ENCODE measurements at places on chromosomes 16 and 17.

DNA sequence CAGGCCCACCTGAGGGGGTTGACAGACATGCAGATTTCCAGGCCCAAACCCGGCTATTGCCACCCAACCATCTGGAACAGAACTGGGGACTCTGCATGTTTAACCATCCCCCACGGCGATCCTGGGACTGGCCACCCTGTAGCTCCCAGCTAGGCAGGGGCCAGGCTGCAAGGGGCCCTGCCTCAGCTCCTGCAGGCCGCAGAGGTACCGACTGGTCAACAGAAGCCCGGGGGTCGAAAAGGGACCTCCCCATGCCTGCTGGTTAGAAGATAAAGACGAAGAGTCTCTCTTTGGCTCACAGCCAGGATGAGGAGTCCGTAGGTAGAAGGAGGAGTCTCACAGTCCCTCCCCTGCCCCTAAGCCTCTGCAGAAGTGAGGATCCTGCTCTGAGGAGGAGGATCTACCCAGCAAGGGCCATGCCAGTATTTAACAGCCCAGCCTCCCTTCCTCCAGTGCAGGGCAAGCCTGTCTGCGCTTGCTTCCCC is 223.4 kb upstream of the TNRC6C start:
- DNase-seq: no peak

DNA sequence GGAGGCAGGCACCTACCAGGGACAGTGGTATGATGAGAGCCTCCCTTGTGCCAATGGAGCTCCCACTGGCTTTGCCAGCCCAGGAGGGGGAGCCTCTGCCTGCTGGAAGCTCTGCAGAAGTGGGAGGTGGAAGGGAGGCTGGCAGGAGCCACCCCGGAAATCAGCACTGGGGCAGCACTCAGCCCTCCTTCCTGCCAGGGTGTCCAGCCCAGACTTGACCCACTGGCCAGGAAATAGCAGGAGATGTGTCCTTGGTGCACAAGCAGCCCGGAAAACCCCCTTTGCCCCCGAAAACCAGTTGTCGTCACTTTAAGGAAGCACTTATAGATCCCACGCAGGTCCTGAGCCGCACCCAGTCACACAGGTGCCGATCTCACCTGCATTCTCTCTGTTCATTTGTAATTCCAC is 49.3 kb upstream of the CACNG4 start:
- no peak for DNase-seq

GRCh38 chr16:29961479-29962343 is at the start of gene TMEM219:
Gene TMEM219, plus strand, starts transcription at chr16:29962079. Its CDS starts 1,065 bp downstream, at chr16:29963144.
- DNase-seq: peak; percentile 93

GRCh38 chr16:75841517-75841916 is 115.2 kb upstream of the CPHXL start:
- DNase-seq: no peak

- no peak for DNase-seq
These were observed 376.4 kb downstream of the SLC39A11 start for GRCh38 chr17:72715906-72716572.

DNA sequence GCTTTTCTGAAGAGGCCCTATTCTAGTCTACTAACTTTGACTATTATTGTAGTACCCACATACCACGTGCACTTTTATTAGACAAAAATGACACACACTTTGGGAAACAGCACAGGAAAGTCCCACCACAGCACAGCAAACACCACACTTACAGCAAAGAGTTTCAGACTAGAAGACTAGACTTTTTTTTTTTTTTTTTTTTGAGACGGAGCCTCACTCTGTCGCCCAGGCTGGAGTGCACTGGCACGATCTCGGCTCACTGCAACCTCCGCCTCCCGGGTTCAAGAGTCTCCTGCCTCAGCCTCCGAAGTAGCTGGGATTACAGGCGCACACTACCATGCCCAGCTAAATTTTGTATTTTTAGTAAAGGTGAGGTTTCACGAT is 20.1 kb downstream of the YWHAE start:
- peak; percentile 14 for DNase-seq

DNA sequence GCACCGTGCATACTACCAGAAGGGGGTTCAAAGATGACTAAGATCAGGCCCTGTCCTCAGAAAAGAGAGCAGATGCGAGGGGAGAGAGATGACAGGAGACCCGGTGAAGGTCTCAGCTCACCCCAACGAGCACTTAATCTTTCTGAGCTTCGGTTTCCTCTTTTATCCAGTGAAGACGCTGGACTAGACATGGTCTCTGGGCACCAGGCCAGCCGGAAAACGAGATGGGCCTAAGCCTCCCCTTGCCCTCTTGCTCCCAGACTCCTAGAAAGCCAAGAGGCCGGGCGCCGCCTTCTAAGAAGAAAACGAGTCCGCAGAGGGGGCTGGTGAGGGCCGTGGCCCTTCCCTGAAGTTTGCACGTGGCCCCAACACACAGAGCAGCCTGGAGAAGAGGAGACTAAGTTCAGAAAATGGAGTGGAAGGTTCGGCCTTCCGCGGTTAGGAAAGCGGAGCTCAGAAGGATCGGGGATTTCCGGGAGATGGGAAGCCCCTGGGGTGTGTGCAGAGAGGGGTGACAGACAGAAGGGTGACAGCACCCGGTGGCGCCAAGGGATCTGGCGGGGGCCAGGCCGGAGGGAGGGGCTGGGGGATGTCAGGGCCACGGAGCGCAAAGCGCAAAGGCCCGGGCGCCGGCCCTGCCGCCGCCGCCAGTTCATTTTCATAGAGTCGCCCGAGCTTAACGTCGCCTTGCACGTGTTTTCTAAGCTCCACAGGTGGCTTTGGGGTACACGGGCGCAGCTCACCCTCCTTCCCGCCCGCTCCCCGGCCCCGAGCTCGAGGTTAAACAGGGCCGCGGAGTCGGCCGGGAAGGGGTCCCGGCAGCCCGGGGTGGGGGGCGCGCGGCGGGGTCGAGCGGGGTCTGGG is 42.1 kb upstream of the BHLHA9 start:
- peak; percentile 55 for DNase-seq

GRCh38 chr16:4695473-4696171 is 2.3 kb downstream of the NUDT16L1 start:
- no peak for DNase-seq

- DNase-seq: no peak
These were observed 39.1 kb downstream of the PSME3IP1 start for GRCh38 chr16:57146735-57147134.

DNA sequence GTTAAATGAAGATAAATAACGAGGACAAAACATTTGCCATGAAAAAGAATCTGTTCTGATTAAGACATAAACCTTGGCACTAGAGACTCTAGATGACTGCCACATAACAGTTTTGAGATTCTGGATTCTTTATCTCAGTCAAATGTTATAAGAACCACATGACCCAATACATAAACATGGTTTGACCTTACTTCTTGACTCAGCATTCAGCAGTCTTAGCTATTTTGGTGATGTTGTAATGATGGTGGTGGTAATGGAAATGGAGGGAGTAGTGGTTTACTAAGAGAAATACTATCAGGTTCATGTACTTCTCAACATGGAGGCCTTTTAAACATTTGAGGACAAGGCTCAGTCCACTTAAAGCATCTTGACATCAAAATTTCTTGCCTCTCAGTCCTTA is 925.4 kb downstream of the CDH11 start:
- DNase-seq: no peak

- DNase-seq: no peak
These were observed 615 bp downstream of the PRPSAP1 start for GRCh38 chr17:76353004-76353598.

GRCh38 chr16:66220702-66221101 is 145.8 kb upstream of the CDH5 start:
- no peak for DNase-seq

DNA sequence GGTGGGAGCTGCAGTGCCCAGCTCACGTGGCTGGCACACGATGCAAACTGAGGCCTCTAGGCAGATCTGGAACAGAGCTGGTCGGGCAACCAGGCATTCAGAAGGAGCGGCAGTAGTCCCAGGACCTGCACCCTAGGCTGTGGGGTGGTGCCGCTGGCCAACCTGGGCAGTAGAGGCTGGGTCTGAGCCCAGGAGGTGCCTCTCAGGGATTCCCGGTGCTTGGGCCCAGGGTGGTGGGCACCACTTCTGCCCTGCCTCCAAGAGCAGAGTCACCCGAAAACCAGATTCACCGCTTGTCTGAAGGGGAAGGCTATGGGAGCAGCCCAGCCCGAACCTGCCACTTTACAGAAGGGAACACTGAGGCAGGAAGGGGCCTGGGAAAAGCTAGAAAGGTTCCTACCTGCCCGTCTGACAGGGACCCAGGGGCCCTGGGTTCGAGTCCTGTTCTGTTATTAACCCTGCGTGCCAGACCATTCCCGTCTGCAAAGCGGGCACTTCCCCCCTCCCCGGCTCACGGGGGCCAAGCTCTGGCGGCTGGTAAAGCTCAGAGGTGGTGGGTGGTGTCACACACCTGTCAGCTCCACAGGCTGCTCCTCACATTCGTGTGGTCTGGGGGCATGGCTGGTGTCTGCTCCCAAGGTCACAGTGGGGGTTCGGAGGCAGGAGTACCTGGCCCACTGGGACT is 16.9 kb downstream of the GLIS2 start:
- DNase-seq: no peak

- DNase-seq: no peak
These were observed 38.6 kb downstream of the COX10 start for GRCh38 chr17:14107889-14108288.

DNA sequence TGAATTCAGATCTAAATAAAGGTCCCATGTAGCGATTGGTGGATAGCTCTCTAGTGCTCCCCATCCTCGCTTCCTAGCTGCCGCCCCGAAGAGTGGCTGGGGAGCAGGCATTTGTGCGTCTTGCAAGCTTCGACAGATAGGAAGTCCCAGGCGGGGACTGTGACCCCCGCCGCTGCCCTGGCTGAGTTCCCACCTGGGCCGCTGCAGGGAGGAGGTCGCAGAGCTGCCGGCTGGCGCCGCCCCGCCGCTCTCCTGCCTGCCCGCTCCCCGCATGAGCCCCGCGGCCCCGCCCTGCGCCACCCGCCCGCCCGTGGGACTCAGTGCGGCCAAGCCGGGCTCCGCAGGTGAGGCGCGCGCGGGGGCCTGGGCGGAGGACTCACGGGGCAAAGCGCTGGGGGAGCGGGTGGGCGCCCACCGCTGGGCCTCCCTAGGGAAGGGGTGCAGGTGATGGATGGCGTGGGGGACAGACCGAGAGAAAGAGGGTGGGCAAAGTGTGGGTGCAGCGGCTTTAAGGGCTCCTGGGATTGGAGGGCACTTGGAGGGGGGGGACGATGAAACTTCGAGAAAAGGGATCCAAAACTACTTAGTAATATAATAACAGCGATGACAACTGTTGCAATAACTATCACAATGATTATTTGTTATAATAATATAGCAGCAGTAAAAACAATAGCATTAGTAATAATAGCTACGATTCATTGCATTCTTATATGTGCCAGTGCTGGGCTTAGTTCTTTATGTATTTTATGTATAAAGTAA is at the start of gene OTOA:
Gene OTOA (plus strand): TSS at position 80 of the 759 bp plus-strand sequence. CDS start 14,547 bp downstream, outside the sequence.
- peak; percentile 6 for DNase-seq

GRCh38 chr16:15609286-15609649 is 33.7 kb downstream of the MARF1 start:
- DNase-seq: no peak

- DNase-seq: no peak
These were observed 284.0 kb downstream of the SEC14L1 start for GRCh38 chr17:77424585-77425344.

DNA sequence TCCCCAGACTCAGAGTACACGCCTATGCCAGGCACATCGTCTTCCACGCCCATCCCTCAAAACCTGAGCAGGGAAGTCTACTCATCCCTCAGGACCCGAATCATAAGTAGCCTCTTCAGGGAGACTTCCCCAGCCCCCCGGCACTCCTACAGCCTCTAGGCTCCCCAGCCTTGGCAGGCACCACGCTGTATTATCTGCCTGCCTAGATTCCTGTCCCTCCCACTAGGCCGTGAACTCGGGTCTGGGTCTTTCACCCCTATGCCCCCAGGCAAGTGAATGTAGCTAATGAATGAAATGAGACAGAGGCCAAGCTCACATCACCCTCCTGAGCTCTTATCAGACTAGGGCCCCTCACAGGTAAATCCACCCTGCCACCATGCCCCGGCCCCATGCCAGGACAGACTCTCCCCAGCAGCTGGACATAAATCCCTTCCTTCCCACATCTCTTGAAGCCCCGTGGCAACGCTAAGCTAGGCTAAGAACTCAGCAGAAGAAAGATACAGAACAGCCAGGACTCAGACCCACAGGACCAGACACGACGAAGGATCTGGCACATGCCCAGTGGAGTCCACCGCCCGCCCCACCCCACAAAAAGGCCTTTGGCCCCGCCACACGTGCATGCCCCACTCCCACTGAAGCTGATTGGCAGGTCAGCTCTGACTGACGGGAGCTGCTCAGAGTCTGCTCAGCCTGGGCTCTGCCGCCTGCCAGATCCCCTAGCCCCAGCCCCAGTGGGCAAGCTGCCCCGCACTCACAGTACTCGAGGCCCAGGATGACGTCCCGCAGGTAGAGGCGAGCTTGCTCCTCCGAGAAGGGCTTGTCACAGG is 13.0 kb downstream of the CAMKK1 start:
- no peak for DNase-seq

DNA sequence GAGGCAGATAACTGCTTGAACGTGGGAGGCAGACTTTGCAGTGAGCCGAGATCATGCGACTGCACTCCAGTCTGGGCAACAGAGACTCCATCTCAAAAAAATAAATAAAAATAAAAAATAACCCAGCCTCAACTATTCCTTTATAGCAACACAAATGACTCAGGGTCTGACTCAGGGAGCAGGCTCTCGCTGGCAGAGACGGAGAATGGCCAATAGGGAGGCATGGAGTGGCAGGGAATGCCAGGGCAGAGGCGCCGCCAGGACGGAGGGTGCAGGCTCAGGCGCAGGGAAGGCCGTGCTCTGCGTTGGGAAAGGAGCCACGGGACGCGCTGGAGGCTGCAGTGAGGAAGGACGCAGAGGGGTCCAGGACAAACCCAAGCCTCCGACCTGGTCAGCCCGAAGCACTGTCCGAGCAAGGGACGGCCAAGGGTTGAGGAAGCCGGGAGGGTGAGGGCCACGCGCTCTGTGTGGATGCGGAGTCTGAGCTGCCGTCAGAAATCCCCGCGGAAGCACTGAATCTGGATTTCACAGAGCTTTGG is 40.3 kb downstream of the PKD1 start:
- no peak for DNase-seq

GRCh38 chr17:74244548-74244947 is 29.5 kb upstream of the DNAI2 start:
- no peak for DNase-seq
